Activated T-helper 1 cell treated with Interleukin-2 at 50 U/mL for 16 hours (primary cell): ENCODE measurements at places on chromosomes 2 and 18.

GRCh38 chr2:46294176-46294836 is 2.9 kb upstream of the EPAS1 start:
- no peak for DNase-seq

DNA sequence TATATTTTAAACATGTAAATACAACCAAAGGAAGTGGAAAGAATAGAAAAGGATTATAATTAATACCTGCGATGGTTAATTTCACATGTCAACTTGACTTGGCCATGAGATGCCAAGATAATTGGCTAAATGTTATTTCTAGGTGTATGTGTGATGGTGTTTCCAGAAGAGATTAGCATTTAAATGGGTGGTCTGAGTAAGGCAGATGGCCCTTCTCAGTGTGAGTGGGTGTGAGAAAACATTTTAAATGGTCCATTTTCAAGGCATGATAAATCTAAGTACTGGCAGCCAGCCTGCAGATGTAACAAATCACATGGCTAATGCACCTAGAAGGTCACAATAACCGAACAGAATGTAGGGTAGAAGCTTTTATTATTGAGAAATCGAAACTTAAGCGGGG is 99.6 kb upstream of the CDH7 start:
- DNase-seq = no peak

- DNase-seq = no peak
These were observed 462.7 kb upstream of the CDH20 start for GRCh38 chr18:60870261-60871153.

DNA sequence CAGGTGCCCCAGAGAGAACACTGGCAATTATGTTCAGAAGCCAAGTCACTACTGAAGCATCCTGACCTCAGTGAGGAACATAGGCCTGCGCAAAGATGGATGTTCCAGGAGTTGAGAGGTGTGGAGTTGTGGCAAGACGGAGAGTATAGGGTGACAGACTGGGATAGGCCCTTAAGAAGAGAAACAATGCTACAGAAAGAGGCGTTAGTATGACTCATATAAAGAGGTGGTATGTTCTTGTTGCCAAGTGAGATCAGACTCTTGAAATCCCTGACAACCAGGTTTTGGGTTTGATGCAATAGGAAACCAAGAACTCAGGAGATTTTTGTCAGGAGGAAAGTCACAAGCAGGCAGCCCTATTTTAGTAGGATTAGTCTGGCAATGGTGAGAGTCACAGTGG is 185.6 kb downstream of the RIT2 start:
- no peak for DNase-seq

GRCh38 chr2:232802091-232802490 is 25.7 kb upstream of the KCNJ13 start:
- no peak for DNase-seq

DNA sequence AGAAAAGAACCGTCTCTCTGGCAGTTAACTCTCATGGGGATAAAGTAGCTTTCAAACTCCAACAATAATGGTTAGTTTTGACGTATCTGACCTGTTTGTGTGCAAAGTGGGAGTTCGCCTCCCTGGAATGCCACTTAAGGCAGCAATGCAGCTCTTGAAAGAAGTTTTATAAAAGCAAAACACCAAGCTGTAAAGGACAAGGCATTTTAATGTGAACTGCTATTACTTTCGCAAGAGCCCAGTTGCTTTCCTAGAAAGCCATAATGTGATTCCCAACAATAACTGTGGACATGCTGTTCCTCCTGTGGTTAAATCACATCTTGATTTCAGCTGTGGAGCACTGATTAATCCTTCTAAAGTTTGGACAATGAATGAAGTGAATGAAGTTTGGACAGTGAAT is 303.7 kb downstream of the PTPRM start:
- DNase-seq = no peak

DNA sequence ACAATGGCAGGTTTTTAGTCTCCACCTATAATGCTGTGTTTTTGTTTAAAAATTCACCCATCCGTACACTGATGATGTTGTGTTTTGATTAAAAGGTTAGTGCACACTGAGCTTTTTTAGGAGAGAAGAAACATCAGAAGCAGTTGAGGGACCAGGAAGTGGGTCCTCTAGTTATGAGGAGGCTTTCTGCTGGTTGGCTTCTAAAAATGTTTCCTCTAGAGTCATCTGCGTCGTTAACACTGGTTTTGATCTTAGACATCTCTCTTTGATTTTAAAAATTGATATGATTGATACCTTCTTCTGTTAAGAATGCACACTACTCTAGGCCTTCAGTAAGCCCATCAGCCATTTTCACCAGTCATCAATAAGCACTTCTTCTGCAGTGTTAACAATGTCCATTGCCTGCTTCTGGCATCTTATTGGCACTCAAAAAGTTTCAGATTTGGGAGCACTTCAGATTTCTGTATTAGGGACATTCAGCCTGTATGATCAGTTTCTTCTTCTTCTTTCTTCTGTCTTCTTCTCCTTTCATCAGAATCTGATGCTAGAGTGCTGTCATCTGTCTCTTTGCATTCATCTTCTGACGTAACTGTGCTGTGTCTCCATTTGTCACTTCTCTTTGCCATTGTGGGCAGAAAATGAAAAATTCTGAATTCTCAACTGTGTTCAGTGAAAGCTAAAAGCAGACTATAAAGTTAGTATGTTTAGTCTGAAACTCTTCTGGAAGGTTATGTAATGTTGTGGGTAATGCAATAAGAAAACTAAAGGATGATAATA is 56.3 kb downstream of the PHLPP1 start:
- DNase-seq = no peak

GRCh38 chr2:118169359-118170005 is 81.2 kb downstream of the INSIG2 start:
- no peak for DNase-seq

DNA sequence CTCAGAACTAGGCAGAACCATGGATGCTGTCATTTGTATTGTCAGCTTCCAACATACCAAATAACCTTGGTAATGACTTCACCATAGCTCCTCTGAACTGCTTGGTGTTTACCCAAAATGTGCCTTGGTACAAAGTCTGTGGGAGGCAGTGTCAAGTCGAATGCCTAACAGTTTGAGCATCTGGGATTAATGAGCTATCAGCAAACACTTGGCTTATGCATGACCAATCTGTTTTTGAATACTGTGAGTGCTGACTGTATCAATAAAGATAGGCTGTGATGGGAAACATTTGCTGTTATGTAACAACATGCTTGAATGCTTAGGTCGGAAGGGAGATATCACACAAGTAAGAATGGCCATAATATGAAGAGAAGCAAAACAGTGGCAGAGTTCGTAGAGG is 455.4 kb downstream of the CMPK2 start:
- no peak for DNase-seq

DNA sequence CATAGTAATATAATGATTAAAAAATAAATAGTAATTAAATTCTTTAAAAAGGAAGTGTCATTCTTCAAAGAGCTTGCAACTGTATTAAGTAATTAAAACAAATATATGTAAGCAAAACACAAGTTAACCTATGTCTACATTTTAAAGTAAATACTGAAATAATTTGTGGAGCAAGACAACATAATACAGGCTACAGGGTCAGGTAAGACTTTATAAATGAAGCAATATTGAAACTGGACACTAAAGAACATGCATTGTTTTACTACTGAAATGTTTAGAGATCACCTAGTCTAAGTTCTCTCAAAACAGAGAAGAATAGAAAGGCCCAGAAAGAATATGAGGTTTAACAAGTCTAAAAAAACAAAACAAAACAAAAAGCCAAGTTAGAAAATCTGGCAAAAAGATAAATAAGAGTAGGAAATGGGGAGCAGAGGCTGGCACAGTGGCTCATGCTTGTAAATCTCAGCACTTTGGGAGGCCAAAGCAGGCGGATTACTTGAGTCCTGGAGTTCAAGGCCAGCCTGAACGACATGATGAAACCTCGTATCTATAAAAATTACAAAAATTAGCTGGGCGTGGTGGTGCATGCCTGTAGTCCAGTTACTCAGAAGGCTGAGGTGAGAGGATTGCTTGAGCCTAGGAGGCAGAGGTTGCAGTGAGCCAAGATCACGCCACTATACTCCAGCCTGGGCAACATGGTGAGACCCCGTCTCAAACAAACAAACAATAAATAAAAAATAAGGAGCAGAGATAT is 34.4 kb downstream of the VPS54 start:
- no peak for DNase-seq

DNA sequence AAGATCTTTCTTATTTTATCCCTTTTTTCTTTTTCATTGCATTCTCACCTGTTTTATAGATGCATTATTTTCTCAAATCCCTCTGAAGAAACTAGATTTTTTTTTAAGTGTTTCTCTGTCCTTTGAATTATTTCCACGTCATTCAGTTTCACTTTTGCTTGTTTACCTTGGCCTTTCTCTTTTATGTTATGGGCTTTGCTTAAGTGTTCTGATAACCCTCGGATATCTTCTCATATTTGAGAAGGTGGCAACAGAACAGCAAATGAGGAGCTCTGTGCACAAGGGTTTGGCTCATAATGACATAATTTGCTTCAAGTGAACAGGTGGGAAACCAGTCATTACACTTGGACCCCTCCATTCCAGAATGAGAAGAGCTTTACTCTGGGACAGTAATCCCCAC is 111.9 kb downstream of the C1D start:
- DNase-seq = no peak

GRCh38 chr2:28615706-28616105 is 119.8 kb downstream of the PLB1 start:
- DNase-seq = no peak

- DNase-seq = no peak
These were observed 19.3 kb downstream of the STK36 start for GRCh38 chr2:218691234-218691633.

DNA sequence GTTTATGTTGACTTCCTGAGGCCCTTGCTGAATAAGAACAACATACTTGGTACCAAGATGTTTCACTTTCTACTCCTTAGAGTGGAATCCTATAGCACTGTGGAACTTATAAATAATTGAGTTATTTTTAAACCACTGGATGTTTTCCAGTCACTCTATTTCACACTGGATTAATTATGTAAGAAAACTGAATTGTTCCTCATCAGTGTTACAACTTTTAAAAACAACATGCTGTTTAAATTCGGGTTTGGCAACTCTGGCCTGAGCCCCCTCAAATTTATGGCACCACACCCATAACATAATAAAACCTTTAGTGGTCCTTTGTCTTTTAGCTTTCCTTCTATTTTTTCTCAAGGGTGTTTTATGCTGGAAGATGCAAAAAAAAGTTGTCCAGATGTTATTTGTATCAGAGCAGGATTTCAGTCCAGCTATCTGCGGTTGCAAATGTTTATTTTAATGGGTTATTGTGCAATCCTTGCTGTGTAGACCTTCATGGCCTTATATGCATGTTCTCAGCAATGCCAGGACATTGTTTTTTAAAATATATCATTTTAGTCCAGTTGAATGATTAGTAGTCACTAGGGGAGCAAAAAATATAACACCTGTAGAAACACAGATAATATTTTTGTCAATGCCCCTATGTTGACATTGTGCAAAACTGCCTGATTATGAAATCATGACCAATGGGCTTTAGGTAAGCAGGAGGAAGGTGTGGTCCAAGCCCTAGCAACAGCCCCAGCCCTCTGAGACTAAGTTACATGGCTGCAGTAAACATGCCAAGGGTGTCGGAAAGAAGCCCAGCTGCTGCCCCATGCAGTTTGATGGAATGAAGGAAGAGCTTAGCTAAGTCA is 638.0 kb upstream of the ZEB2 start:
- DNase-seq = no peak

GRCh38 chr2:26086155-26086637 is 52.3 kb downstream of the RAB10 start:
- DNase-seq = no peak

DNA sequence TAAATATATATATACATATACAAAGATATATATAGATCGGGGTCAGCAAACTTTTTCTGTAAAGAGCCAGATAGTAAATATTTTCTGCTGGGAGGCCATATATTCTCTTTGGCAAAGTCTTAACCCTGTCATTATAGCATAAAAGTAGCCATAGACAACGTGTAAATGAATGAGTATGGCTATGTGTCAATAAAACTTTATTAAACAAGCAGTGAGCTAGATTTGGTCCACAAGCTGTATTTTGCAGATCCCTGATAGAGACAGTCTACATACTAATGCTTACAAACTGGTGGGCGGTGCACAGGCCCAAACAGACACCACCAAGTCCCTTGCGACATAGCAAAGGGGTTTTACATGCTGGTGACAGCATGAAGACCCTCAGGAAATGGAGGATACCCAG is 30.3 kb downstream of the SLC14A2 start:
- no peak for DNase-seq

DNA sequence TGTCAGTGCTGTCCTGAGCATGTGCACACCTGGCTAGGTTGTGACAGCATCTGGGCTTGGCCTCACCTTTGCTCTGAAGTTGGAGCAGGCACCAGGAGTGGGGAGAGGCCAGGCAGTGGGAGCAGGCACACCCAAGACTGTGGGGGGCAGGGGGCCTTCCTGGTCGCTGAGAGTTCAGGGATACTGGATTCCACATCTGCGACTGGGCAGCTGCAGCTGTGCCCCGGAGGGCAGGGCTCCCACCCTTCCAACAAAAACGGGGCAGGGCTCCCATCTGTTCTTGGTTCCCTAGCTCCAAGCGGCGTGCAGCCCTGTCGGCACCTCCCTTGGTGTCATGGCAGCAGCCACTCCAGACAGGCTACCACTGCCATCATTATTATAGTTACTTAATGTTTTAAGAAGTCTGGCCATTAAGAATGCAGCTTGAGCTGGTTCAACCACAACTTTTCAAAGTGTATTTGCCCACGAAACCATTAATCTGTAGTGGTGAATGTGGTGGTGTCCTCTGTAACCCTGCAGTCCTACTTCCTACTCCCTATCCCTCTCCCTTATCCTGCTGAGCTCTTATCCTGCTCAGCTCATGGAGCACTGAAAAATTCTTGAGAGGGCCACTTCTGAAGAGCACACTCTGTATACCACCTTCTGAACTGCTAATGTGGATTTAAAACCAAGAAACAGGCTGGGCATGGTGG is 48.0 kb upstream of the RAB1A start:
- no peak for DNase-seq

DNA sequence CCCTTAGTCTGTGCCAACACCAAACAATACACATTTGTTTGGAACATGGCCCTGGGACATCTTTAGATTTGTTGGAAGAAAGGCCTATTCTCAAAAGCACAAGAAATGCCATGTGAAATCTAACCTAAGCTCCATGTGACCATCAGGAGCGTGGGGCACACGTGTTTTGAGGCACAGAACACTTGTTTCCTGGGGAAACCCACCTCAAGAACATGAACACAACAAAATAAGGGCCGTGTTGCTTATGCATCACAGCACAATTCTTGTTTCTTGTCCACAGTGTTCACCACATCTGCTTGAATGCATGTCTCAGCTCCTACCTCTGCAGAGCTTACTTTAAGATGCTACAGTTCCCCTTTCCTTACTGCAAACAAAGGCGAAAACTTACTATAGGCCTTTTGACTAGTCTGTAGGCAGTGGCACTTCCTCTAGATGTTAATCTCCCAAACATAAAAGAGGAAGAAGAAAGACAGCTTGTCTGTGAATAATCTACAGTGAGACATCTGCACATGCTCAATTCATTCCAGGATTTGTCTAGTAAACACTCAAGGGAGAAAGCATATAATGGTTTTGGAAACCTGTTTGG is 165.0 kb downstream of the ANKRD44 start:
- no peak for DNase-seq

GRCh38 chr2:68253219-68254068 is 1.1 kb upstream of the PPP3R1 start:
- no peak for DNase-seq
